ENCODE measurements at places on chromosomes 7 and 10.
A peak's percentile ranks its signal among the peaks of the same experiment; 100 is the strongest.

- DNase-seq, result no peak
Observed at GRCh38 chr7:75756206-75756990, 15.6 kb downstream of the CCL26 start.

GRCh38 chr10:47160967-47161366, 139.0 kb upstream of the GDF10 start:
- no peak for DNase-seq

GRCh38 chr10:3889961-3890522, 105.0 kb upstream of the KLF6 start:
- no peak for DNase-seq

DNA sequence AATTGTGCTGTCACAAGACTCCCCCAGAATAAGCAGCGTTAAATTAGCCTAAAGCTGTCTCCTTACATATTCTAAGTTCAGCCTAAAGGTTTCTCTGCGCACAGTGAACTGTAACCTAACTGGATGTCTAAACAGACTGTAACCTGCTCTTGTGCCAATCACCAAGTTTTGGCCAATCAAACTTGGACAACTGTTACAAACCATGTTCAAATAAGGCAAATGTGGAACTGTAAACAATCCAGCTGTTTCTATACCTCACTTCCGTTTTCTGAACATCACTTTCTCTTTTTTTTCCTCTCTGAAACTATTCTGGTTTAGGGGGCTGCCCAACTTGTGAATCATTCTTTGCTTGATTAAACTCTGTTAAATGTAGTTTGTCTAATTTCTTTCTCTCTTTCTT, 252.2 kb upstream of the HABP2 start:
- no peak for DNase-seq

DNA sequence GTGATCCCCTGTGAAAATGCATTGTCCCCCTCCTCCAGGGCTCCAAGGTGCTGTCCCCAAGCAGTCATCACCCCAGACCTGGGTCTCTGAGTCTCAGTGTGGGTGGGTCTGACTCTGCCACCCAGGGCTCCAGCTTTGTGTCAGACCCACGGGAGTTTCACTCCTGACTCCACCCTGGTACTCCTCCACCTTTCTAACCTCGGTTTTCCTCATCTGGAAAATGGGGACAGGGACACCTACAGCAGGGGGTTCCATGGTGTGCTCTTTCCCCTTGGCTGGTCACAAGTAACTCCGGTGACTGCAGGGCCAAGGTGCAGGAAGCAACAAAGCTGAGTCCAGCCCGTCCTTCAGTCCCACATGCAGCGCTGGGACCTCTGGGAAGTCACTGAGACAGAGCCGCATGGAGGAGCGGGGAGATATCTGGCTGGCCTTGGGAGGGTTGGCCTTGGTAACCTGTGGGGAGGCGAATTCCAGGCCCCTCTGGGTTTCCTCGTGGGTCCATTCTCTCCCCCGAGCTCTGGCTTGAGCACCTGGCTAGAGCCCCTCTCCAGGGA, 41.8 kb upstream of the RABGEF1 start:
- DNase-seq, result no peak

DNA sequence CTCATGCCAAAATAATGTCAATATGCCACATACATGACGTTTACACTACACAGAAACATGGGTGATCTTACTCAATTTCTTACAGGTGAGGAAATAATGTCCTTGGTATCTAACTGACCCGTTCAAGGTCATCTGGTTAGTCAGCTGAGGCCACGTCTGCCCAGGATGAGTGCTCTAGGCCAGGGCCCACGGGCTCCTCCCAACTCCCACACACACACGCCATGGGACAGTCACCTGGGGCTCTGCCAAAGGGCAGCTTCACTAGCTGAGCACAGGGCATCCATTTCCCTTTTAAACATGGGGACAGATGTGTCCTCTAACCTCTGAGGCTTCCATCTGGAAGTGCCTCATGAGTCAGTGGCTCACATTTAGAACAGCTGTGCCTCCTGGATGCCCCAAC, 123.9 kb downstream of the TNS3 start:
- no peak for DNase-seq

DNA sequence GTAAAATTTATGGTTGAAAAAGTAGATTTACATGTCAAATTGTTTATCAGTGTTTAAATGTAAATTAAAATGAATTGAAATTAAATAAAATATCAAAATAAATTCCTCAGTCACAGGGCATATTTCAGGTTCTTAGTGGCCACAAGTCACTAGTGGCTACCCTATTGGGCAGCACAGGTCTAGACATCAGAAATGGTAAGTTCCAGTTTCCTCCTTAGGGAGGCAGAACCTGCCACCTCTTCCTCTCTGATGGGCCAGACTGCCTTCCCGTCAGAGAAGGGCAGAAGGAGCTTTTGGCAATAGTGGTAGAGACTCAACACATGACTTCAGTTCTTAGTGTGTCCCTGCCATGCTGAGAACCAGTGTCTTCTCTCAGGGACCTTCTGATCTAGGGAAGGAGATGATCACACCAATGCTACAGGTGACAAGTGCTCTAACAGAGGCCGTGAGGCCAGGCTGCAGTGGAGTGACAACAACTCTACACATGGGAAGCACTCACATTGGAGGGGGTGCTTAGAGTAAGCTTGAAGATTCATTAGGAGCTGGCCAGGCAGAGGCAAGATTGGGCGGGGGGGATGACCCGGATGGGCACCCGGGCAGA, 14.4 kb upstream of the PCBD1 start:
- DNase-seq, result no peak

DNA sequence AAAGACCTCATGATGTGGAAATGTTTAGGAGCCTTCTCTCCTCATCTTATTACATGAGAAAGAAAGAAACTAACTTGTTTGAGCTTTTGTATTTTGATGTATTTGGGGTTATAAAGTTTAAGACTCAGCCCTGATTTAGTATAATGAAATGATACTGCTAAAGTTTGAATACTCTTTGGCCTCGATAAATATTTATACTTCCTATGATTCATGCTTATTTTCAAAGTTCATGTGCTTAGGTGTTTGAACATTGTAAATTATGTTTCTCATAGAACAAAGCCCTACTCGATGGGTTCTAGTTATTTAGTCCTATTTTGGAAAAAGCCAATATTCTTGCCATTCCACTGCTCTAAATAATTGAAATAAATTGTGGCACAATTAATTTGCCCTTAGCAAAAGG, 303.2 kb downstream of the ZWINT start:
- DNase-seq, result no peak

GRCh38 chr7:73688288-73688687, 4.9 kb downstream of the BUD23 start:
- no peak for DNase-seq

DNA sequence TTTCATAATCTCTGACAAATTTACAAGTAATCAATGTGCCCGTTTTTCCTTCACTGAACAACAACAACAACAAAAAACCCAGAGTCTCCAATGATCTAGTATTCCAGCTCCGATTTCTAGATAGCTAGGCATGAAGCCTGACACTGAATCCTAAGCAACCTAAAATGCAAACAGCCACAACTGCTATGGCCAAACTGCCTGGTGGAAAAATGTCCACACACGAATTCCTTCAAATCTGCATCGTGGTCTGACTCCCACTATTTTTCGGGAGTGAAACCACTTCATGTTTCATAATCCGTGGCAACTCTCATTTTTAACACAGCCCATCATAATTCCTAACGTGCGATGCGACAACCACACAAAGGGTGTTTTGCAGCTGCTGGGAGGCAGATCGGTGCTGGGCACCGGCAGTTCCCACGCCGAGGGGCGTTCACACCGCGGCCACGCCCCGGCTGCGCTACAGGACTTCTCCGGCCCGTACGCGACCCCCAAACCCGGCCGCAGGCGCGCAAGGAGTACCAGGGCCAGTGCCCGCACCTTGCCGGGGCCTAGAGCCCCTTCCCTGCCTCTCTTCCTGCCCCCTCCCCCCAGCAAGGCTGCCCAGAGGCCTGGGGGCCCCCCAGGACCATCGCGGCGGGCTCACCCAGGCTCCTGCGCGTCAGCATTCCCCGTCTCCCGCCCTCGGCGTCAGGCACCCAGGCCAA, 814 bp downstream of the RUFY2 start:
- DNase-seq, result peak; percentile 67

DNA sequence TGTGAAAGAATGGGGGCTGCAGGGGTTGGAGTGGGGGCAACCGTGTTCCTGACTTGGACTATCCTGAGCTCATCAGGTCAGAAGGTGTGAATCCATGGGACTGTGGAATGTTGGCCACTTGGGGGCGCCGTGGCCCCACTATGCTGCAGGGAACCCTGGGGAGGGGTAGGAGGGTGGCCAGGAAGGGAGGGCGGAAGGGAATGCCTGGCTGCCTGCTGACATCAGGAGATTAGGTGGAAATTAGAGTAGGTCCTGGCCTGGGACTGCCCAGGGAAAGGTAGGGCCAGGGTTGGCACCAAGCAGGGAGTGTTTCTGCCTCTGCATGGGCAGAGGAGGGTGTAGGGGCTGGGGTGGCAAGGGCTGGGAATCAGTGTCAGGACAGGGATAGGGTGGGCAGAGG, 65.8 kb upstream of the PRSS58 start:
- peak; percentile 73 for DNase-seq

DNA sequence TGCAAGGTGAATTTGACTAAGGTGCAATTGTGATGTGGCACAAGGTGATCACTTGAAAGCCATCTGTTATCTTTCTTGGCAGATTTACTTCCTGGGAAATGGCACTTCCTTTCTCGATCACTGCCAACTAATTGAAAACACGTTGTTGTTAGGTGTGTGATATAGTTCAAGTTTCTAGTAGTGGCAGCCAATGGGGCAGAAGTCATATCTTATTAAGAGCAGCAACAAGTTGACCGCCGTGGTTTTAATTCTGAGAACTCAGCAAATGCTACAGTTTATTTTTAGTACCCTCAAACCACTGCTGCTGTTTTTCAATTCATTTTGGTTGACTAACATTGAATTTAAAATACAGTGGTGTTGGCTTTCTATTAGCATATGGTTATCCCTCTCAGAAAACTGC, 1.6 kb downstream of the CHN2 start:
- no peak for DNase-seq

GRCh38 chr7:132392713-132393112, 183.6 kb downstream of the PLXNA4 start:
- DNase-seq, result no peak

DNA sequence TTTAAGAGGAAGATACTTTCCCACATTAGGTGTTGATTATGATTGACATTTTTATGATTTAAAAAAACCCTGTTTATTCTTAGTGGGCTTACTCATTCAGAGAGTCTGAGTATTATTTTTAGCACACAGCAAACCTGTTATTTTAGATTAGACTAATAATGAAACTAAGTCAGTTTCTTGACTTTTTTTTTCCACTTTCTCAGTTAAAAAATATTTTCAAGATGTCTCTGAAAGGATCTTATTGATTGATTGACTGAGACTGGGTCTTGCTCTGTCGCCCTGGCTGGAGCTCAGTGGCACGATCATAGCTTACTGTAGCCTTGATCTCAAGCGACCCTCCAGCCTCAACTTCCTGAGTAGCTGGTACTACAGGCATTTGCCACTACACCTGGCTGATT, 20.4 kb upstream of the INPP5F start:
- no peak for DNase-seq

GRCh38 chr10:123665491-123666286, 466 bp upstream of the GPR26 start:
- DNase-seq, result no peak

- DNase-seq, result no peak
Observed at GRCh38 chr10:7435674-7436073, 24.8 kb upstream of the SFMBT2 start.

- DNase-seq, result no peak
Observed at GRCh38 chr7:158948376-158948775, 92.0 kb downstream of the DYNC2I1 start.

GRCh38 chr10:113002449-113002777, 52.4 kb downstream of the TCF7L2 start:
- DNase-seq, result no peak

- DNase-seq, result no peak
Observed at GRCh38 chr10:102752934-102753664, 9.4 kb downstream of the WBP1L start.

DNA sequence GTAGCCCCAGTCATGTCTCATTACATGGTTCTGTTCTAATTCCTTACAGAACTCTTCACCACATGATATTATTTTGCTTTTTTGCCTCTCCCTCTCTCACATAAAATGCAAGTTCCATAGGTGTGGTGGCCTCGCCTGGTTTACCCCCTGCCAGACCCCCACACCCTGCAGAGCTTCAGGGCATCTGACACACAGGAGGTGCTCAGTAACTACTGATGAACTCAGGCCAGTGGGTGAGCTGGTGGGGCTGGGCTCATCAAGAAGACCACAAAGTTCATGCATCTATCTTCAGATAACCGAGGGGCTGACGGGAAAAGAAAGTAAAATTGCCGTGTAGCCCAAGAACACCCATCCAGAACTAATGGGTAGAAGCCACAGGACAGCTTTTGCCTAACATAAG, 253.1 kb downstream of the GRID1 start:
- DNase-seq, result no peak

DNA sequence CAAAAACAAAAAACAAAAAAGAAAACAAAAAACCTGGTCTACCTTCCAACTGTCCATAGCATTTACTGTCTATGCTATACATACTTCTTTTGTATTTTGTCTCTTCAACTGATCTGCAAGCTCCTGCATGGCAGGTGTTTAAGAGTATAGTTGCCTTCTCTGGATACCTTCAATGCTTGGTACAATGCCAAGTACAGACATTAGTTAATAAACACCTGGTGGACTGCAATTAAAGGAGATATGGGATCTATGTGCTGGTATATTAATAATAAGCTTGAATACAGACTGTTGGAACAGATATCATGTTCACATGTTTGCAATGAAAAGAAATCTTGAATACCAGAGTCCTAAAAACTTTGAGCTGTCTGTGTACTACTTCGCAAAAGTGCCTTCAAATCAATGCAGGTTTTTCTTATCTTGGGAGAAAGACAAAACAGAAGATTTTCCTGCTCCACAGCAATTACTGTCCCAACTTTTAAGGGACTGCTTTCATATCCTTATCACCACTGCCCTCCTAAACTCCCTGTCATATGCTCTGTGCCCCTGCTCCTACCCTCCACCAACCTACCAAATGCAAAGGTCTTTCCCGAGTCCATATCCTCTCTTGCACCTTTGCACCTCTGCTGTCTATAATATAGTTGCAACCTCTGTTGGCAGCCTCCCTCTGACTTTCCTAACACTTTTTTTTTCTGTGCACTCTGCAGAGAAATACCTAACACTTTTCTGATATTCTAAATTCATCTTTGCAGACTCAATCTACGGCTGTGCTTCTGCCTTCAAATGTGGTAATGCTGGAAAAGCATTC, 85.1 kb downstream of the DNMBP start:
- DNase-seq, result no peak

- DNase-seq, result peak; percentile 42
Observed at GRCh38 chr10:46091828-46092523, 45.9 kb upstream of the MSMB start.

GRCh38 chr10:78115135-78115853, 81.6 kb downstream of the RPS24 start:
- DNase-seq, result no peak

DNA sequence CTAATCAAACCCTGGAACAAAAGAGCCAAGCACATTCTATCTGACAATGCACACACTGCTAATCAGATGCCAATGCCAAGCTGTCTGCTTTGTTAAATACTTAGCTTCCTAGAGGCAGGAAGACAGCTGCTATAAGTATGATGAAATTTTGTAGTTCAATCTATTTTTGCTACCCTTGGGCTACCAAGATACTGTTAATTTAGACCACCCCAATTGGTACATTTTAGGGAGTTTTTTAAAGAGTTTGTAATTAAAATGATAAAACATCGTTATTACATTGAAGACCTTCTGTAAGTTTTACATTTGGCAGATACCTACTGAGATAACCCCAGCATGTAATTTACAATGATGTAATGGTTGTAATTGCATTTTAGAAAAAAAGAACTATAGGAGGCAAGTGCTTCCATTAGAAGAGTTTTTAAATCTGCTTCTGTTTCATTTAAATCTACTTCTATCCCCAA, 268.5 kb downstream of the ADK start:
- DNase-seq, result no peak

- no peak for DNase-seq
Observed at GRCh38 chr10:87053577-87054181, 33.6 kb downstream of the FAM25A start.

Measured in activated T-cell treated with anti-CD3 and anti-CD28 coated beads, Interleukin-2, amount 50 U/mL, for 48 hours (primary cell).